ENCODE measurements at places on chromosomes 7 and 10. TPM values are rescaled to one million over a fixed set of nuclear protein-coding genes. Genes with fewer than 3 reads are reported as not detected.

GRCh38 chr10:63434866-63435854, 30.6 kb downstream of the JMJD1C start:
- H3K4me3 ChIP-seq, result no peak overlapping the region
- H3K4me1 ChIP-seq, result peaks cover 30% of the 10 kb centered on the region
- peak overlapping the region; percentile 13 for H3K27ac ChIP-seq

DNA sequence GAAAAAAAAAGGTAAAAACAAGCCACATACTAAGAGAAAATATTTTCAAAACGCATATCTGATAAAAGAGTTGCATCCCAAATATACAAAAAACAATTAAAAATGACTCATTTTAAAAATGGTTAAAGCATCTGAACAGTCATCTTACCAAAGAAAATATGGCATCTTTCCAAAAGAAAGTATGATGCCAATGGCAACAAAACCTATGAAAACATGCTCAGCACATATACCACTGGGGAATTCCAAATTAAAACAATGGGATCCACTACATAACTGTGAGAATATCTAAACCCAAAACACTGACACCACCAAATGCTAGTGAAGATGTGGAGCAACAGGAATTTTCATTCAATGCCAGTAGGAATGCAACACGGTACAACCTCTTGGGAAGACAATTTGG, 39.3 kb downstream of the VSTM2A start:
- no peak overlapping the region for H3K4me3 ChIP-seq
- no peak overlapping the region for H3K27ac ChIP-seq
- no peaks in the 10 kb centered on the region for H3K4me1 ChIP-seq
- no peaks in the 10 kb centered on the region for H3K36me3 ChIP-seq

- H3K27me3 ChIP-seq, result no peaks in the 10 kb centered on the region
- H3K4me1 ChIP-seq, result no peaks in the 10 kb centered on the region
- H3K27ac ChIP-seq, result no peak overlapping the region
These were observed 155.7 kb downstream of the TCERG1L start for GRCh38 chr10:131155876-131156230.

DNA sequence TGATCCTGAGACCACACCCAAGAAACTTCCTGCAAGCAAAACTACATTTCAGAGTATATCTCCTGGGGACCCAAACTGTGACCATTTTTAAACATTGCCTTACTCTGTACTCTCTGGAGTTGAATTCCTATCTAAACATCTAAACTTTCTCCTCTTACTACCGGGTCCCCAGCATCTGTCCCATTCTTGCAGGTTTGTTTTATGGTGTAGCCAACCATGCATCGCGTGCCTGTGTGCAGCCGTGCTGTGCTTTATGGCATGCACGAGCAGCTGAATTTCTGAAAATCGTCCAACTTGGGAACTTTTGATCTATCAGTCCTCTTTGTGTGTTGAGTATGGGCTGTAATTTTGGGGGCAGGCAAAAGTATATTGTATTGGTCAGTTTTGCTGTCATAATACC, 423.8 kb upstream of the DPP6 start:
- H3K27me3 ChIP-seq, result no peaks in the 10 kb centered on the region
- H3K36me3 ChIP-seq, result no peaks in the 10 kb centered on the region
- H3K4me3 ChIP-seq, result no peak overlapping the region
- H3K4me1 ChIP-seq, result no peaks in the 10 kb centered on the region
- no peak for DNase-seq
- no peak overlapping the region for H3K27ac ChIP-seq

DNA sequence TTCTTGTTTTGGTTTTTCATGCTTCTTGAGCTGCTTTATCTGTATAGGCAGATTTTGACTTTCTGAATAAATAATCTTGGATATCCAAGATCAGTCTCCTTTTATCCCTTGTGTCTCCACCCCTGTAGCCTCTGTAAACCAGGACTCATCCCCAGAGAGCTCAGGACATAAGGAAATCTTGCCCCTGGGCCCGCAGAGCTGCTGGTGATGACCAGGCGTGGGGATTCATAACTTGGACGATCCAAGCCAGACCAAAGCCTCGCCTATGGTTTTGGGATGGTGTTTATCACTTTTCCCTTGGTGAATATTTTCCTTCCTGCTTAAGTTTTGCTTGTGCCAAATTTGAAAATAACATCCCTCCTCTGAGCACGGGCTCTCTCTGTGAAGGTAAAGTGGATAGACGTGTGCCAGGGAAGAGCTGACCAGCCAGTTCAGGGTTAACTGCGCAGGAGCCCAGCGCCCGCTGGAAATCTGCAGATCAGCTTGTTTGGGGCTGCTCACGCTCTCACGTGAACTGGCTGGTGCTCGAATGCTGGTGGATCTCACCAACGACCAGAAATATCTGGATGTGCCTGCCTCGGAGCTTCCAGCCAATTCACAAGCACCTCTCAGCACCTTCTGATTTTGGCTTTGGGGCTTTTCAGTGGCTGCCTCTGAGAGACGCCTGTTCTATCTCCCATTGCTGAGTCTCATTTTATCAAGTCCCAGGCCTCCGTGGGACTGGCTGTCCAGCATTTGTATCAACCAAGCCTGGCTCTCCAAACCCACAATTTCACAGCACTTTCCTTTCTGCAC, 132.1 kb upstream of the BTBD16 start:
- DNase-seq, result no peak
- no peak overlapping the region for H3K27ac ChIP-seq
- H3K4me3 ChIP-seq, result no peak overlapping the region
- H3K36me3 ChIP-seq, result no peaks in the 10 kb centered on the region
- peaks cover 14% of the 10 kb centered on the region for H3K4me1 ChIP-seq

DNA sequence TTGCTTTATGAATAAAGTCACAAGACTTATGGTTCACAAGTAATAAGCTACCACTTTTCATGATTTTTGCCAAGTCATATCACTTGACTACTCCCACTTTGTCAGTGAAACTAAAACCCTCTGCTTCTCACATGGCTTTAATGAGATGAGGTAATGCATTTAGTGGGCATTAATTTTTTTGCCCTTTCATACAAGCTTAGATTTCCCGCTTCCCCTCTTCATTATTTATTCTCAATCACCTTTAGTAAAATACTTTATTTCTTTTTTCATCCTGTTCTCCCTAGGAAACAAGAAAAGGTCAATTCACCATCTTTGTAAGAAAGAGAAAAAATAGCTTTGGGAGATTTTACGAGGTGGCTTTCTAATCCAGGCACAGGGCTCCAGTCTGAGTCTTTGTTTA, 109.6 kb upstream of the STARD3NL start:
- no peak for DNase-seq
- H3K27me3 ChIP-seq, result no peaks in the 10 kb centered on the region
- H3K27ac ChIP-seq, result no peak overlapping the region
- no peaks in the 10 kb centered on the region for H3K4me1 ChIP-seq
- H3K4me3 ChIP-seq, result no peak overlapping the region

GRCh38 chr7:4621396-4621795, 60.7 kb upstream of the FOXK1 start:
- H3K27ac ChIP-seq, result no peak overlapping the region
- DNase-seq, result no peak
- H3K27me3 ChIP-seq, result no peaks in the 10 kb centered on the region
- no peaks in the 10 kb centered on the region for H3K4me1 ChIP-seq
- H3K4me3 ChIP-seq, result no peak overlapping the region

DNA sequence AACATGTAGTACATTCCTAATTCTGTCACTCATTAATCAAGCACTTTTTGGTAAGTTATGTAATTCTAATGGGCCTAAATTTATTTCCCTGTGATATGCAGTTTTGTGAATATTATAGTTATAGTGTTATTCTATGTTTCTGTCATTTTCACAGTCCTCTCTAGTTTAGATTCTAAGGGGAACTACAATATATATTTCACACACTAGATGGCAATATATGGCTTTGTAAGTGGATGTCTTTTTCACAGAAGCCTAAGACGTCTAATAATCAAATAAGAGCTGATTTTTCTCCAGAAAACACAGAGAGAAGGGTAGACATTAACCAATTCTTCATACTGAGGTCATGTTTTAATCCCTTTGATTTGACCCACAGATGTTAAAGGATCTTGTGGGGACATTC, 18.0 kb downstream of the RNLS start:
- no peaks in the 10 kb centered on the region for H3K27me3 ChIP-seq
- no peaks in the 10 kb centered on the region for H3K4me1 ChIP-seq
- H3K36me3 ChIP-seq, result no peaks in the 10 kb centered on the region
- DNase-seq, result no peak
- H3K27ac ChIP-seq, result no peak overlapping the region

- no peaks in the 10 kb centered on the region for H3K36me3 ChIP-seq
- H3K27ac ChIP-seq, result no peak overlapping the region
- no peaks in the 10 kb centered on the region for H3K4me1 ChIP-seq
- no peaks in the 10 kb centered on the region for H3K27me3 ChIP-seq
- DNase-seq, result no peak
These were observed 123.5 kb downstream of the SFMBT2 start for GRCh38 chr10:7287377-7287776.

DNA sequence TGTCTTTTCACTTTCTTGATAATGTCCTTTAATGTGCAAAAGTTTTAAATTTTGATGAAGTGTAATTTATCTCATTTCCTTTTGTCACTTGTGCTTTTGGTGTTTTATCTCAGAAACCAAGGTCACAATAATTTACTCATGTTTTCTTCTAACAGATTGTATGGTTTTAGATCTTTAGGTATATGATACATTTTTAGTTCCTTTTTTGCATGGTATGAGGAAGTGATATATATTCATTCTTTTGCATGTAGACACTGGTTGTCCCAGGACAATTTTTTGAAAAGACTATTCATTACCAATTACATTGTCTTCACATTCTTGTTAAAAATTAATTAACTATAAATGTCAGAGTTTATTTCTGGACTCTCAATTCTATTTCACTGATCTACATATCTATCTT, 39.8 kb upstream of the GPR22 start:
- peaks cover 4% of the 10 kb centered on the region for H3K4me1 ChIP-seq
- H3K27ac ChIP-seq, result no peak overlapping the region
- no peaks in the 10 kb centered on the region for H3K36me3 ChIP-seq
- no peak overlapping the region for H3K4me3 ChIP-seq

- H3K27me3 ChIP-seq, result no peaks in the 10 kb centered on the region
- DNase-seq, result no peak
- no peak overlapping the region for H3K27ac ChIP-seq
These were observed 382.2 kb upstream of the ZMIZ1 start for GRCh38 chr10:78686444-78687060.

DNA sequence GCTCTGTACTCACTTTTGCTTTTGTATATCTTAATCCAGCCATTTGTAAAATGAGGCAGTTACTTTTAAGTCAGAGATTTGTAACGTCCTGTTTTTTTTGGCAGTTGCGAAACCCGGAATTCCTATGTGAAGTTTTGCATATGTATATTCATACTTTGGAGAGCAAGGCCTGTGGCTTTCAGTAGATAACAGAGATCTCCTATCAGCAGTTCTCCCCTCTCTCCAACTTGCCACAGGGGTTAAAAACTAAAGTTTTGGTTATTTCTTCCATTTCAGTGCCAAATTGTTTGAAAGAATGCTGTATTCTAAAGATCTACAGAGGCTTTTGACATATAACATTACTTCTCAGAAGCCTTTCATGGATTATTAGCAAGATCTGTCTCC, 102.4 kb downstream of the EXOC4 start:
- no peak for DNase-seq
- no peak overlapping the region for H3K27ac ChIP-seq
- no peaks in the 10 kb centered on the region for H3K27me3 ChIP-seq
- H3K4me1 ChIP-seq, result no peaks in the 10 kb centered on the region

DNA sequence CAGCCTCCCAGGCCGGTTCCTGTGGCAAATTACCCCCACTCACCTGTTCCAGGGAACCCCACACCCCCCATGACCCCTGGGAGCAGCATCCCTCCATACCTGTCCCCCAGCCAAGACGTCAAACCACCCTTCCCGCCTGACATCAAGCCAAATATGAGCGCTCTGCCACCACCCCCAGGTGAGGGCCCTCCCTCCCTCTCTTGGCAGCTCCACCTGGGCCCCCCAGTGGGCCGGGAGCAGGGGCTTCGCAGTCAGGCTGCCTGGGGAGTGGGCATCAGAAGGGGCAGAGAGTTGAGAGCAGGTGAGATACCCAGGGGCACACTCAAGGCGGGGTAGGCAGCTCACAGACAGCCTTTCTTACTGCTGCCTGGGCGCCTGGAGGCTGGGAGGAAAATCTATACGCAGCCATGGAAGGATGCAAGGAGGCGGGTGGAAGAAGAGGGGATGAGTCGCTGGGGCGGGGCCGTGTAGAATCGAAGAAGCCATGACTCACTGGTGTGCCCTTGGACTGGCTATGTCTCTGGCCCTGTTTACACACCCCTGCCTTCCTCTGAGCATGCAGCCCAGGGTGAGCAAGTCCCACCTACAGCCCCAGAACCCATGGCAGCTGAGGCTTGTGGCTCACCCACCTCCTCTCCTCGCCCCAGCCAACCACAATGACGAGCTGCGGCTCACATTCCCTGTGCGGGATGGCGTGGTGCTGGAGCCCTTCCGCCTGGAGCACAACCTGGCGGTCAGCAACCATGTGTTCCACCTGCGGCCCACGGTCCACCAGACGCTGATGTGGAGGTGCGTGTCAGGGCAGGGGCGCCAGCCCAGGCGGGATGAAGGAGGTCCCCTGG, 48.6 kb upstream of the PPIF start:
- no peak overlapping the region for H3K27ac ChIP-seq
- peaks cover 68% of the 10 kb centered on the region for H3K36me3 ChIP-seq

GRCh38 chr7:36600869-36601530, 123.3 kb downstream of the AOAH start:
- no peaks in the 10 kb centered on the region for H3K27me3 ChIP-seq
- no peak overlapping the region for H3K4me3 ChIP-seq
- H3K27ac ChIP-seq, result no peak overlapping the region
- H3K36me3 ChIP-seq, result no peaks in the 10 kb centered on the region

- no peaks in the 10 kb centered on the region for H3K27me3 ChIP-seq
- H3K36me3 ChIP-seq, result peaks cover 76% of the 10 kb centered on the region
- no peaks in the 10 kb centered on the region for H3K4me1 ChIP-seq
- H3K4me3 ChIP-seq, result no peak overlapping the region
- no peak for DNase-seq
These were observed 47.6 kb downstream of the ZRANB1 start for GRCh38 chr10:124989526-124989925.

DNA sequence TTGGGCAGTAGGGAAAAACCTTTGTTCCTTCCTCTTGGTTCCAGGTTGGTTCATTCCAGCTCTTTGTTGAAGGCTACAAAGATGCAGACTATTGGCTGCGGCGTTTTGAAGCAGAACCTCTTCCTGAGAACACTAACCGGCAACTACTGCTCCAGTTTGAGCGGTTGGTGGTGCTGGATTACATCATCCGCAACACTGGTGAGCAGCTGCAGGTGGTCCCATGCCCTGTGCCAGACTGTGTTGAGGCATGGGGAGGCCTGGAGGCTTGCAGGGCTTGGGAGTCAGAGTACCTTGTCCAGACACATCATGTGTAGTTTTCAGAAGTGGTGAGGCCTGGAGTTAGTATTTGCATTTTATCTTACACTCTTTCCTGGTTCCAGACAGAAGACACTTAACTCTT, 16.3 kb downstream of the PI4K2A start:
- H3K4me3 ChIP-seq, result no peak overlapping the region
- DNase-seq, result no peak
- no peaks in the 10 kb centered on the region for H3K27me3 ChIP-seq
- no peaks in the 10 kb centered on the region for H3K4me1 ChIP-seq
- no peak overlapping the region for H3K27ac ChIP-seq

GRCh38 chr7:23533238-23533604, 1.4 kb upstream of the TRA2A start:
- H3K36me3 ChIP-seq, result no peaks in the 10 kb centered on the region
- no peak overlapping the region for H3K4me3 ChIP-seq
- peaks cover 21% of the 10 kb centered on the region for H3K4me1 ChIP-seq
- no peak overlapping the region for H3K27ac ChIP-seq
- no peak for DNase-seq

Gene PRKAR2B
- 8.3 TPM for total RNA-seq

Gene PAX2
- 0.23 TPM for total RNA-seq

Gene FAM25G
- total RNA-seq, result not detected

Gene NT5C3A
- 24.8 TPM for total RNA-seq

Gene HKDC1
- total RNA-seq, result 7.3 TPM

Gene KEL
- not detected for total RNA-seq

Gene FBXO24
- 0.31 TPM for total RNA-seq

Gene GALNT17
- 4.5 TPM for total RNA-seq

Gene TMEM273
- total RNA-seq, result 0.91 TPM

Gene DPYSL4
- 0.49 TPM for total RNA-seq

Gene OR6V1
- not detected for total RNA-seq

Gene LRRC18
- not detected for total RNA-seq
